ENCODE measurements at places on chromosomes 3 and 15. TPM values are rescaled to one million over a fixed set of nuclear protein-coding genes. Genes with fewer than 3 reads are reported as not detected.

DNA sequence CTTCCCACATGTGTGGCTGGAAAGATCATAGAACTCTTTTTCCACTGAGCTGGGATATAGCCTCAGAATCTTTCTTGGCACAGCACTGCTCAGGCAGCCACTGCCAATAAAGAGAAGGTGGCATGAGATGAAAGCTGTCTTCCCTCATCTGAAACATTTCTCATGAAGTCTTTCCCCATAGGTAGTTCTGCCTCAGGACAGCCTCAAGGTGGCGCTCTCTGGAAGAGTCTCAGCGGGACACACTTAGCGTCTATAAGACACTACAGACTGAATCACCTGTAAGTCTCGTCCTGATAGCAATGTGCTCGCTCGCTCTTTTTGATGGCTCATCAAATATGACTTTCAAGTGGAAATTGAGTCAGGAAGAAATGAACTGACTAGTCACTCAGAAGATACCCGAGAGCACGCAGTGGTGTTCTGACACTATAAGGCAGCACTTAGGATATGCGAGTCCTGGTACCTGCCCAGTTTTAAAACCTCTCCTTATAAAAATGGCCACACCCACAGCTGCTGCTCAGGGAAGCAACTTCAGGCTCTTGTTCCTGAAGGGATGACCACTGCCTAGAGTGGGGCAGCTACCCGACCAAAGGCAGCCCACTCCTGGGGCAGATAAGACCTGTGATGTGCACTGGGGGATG is 269.5 kb downstream of the SUCLG2 start:
- no peak overlapping the region for H3K27ac ChIP-seq
- H3K4me1 ChIP-seq: peaks cover 10% of the 10 kb centered on the region
- no peaks in the 10 kb centered on the region for H3K27me3 ChIP-seq

GRCh38 chr3:158671821-158672214 is 630 bp downstream of the LXN start:
- peak overlapping the region; percentile 80 for H3K4me3 ChIP-seq
- H3K4me1 ChIP-seq: peaks cover 43% of the 10 kb centered on the region
- peak overlapping the region; percentile 76 for H3K27ac ChIP-seq
- no peak for DNase-seq
- H3K36me3 ChIP-seq: peaks cover 34% of the 10 kb centered on the region

SNTN gene
- total RNA-seq: not detected

GRCh38 chr3:56629047-56629446 is 54.0 kb downstream of the TASOR start:
- no peak overlapping the region for H3K4me3 ChIP-seq
- H3K36me3 ChIP-seq: peaks cover 53% of the 10 kb centered on the region
- H3K27me3 ChIP-seq: no peaks in the 10 kb centered on the region

Data from osteoblast (primary cell).